ENCODE measurements at places on chromosomes 5 and 9.
A peak's percentile ranks its signal among the peaks of the same experiment; 100 is the strongest.

DNA sequence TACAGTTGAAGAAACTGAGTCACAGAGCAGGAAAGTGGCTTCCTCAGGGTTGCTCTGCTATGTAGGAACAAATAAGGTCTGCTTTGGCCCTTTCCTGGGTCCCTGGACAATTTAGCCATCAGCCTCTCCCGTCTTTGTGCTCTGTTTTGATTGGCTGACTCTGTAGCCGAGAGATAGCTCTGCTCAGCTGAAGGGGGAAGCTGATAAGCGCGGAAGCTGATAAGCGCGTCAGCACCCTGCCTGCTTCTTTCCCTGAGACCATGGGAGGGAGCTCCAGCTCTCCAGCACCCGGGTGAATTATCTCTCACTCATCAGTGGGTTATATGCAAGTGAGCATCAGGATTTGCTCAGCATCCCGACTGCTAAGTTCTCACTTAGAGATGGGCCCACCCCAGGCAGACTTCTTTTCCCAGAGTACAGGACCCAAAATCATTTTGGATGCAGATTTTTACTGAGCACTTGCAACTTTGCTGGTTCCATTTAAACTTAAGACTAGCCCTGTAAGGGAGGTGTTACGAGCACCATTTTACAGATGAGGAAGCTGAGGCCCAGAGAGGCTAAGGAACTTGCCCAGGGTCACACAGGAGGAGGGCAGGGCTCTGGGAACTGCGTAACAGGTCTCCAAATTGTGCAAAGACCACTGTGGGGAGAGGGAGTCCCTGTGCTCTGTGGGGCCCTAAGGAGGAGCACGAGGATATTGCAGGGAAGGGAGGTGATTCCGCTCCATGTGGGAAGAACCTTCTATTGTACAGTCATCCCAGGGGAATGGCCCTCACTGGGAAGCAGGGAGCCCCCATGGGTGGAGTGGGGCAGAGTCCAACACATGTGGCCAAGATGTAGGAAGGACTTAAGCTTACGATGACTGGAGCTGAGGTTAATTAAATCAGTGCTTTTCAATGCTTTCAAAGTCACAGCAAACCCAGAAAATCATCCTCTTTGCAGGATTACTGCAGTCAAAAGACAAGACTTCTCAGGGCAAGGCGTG, 83.7 kb upstream of the ORM1 start:
- DNase-seq = peak; percentile 78

DNA sequence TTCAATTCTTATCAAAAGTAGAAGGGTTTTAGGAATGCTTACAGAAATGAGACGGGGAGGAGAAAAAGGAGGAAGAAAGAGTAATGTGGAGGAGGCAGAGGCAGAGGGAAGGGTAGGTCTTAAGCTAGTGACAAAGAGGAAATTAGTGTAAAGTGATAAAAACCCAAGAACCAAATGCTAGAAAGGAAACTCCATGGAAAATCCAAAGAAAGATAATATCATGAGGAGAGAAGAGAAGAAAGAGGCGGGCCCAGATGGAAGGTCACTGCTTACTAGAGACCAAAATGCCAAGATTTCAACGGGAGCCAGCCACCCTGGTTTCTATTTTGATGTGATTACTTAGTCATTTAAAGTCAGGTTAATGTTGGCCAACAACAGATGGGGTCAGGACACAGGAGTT, 68.6 kb upstream of the IL12B start:
- DNase-seq = no peak

GRCh38 chr5:81787474-81788242, 36.8 kb upstream of the SSBP2 start:
- DNase-seq = no peak

- DNase-seq = no peak
These were observed 239.6 kb downstream of the MAN2A1 start for GRCh38 chr5:109929376-109929775.

DNA sequence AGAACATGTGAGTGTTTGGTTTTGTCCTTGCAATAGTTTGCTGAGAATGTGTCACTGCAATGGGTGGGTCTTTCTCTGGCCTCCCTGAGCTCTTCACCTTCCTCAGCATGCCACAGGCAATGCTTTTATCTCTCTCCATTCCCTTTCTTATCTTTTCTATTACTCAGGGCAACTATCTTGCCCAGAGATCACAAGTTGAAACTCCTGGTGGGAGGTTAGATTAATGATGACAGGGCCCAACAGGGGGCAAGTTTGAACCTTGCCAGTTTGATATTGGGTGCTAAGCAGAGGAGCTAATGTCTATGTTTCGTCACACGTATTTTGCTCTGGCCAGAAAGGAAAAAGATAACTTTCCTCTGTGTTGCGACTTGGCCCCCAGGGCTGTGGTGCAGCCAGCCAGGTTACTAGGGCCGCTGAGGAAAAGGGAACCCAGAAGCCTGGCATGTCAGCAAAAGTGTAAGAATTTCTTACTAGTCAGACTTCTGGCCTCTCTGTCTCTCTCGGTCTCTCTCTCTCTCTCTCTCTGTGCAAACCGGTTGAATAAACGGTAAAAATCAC, 299.3 kb upstream of the POU5F2 start:
- no peak for DNase-seq
